ENCODE measurements at places on chromosomes 4 and X.

GRCh38 chr4:111649308-111649707, 495.9 kb upstream of the FAM241A start:
- no peak for DNase-seq

DNA sequence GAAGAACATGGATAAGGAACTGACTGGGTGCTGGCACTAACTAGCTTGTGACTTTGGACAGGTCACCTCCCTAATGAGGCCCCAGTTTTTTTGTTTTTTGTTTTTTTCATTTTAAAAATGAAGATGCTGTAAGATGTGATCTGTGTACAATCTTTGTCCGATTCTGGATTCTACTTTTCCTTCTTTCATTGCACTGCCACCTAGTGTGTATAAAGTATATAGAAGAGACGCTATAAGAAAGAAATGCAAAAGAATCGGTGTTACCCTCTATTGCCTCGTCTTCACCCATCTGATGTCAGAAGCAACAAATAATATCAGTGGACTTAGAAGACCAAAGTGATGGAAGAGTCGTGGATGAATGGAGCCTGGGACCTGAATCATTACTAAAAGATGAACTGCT, 58.6 kb upstream of the P2RY10 start:
- no peak for DNase-seq

GRCh38 chr4:143554728-143555597, 41.5 kb downstream of the SMARCA5 start:
- DNase-seq = no peak

GRCh38 chr4:75745161-75745560, 20.8 kb downstream of the USO1 start:
- DNase-seq = no peak

GRCh38 chr4:145719752-145720624, 40.0 kb downstream of the C4orf51 start:
- DNase-seq = no peak
